ENCODE measurements at places on chromosomes 6 and 20.

GRCh38 chr20:41031243-41031619 lies 2.6 kb downstream of the TOP1 start:
- no peak for DNase-seq

DNA sequence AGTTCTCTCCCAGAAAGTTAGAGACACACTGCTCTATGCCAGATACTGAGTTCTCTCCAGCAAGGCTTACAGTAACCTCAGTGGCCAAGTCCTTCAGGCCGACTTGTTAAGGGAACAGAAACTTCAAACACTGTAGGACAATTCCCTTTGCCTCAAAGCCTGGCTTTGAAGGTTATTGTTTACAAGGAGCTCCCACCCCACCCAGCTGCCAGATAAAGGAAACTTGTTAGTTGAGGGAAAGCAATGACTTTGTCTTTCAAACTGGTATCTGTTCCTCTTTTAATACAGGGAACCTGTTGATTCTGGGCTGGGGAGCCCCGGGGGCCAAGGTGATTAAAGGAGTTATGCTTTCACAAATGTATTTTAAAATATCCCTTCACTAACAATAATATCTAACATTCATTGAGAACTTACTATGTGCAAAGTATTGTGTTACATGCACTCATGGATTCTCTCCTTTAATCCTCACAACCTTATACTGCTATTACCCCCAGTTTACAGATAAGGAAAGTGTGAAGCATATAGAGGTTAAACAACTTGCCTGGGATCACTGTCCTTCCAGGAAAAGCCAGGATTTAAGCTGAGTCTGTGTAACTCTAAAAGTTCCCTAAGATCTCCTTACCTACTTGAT lies 27.6 kb upstream of the CDKN1A start:
- no peak for DNase-seq

DNA sequence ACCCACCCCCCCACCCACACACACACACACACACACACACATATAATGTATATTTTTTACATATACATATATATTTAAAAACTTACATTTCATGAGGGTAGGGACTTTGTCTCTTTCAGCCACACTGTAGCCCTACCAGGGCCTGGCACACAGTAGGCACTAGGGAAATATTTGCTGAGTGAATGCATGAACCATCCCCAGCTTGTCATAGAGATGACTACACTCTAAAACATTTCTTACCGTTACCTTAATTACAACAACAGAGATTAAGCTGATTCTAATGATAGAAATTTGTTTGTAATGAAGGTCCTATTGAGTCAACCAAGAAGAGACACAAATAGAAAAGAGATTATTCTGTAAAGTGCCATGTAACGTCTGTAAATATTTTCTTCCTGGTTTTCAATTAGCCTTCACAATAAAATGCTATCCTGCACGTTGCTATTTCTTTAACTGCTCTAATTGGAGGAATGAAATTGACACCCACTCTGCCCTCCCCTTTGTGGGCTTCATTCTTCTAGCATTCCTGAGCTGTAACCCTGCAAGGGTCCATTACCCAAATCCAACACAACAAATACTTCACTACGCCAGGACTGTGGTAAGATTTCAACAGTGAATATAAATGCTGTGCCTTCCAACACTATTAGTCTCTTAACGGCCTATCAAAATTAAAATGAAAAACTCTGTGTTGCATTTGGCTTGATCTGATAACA lies 30.8 kb downstream of the SIM1 start:
- no peak for DNase-seq

DNA sequence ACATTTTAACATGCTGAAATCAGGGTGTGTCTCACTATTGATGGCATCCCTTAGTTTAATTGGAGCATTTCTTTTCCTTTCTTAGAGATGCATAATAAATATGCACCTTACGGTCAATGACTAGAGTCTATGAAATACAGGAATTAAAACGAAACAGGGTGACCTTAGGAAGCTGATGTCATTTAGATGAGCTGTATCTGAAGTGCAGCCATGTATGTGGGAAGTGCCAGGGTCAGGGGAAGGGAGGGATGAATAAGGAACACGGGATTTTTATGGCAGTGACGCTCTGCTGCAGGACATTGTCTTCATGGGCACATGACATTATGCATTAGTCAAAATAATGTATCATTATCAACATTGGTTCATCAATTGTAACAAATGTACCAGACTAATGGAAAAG lies 84.0 kb downstream of the AGPAT4 start:
- DNase-seq: no peak

DNA sequence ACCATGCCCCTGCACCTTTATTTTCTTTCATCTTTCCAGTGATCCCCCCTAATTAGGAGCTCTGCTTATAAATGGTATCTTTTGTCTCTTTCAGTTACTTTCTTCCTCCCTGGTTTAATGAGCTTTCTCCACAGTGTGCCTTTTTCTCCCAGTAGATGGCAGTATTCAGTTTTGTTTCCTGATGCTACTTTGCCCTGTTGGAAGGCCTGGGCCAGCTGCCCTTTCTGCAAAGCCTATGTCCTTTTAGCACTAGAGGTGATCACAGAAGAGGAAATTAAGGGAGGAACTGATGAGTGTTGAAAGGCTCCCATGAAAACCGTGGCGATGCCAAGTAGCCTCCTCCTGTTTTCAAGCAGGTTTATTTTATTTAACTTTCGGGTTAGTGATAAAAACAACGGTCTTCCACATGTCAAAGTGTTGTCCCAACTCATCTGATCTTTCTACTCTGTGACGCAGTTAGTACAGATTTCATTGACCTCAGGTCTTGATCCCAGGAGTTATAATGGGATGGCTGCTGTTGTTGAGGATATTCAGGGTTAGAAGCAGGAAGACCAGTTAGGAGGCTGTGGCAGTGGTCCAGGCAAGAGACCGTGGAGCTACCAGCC lies 184.2 kb upstream of the BMP2 start:
- DNase-seq: no peak

GRCh38 chr6:88914895-88915598 lies 48.4 kb downstream of the RNGTT start:
- DNase-seq: no peak

DNA sequence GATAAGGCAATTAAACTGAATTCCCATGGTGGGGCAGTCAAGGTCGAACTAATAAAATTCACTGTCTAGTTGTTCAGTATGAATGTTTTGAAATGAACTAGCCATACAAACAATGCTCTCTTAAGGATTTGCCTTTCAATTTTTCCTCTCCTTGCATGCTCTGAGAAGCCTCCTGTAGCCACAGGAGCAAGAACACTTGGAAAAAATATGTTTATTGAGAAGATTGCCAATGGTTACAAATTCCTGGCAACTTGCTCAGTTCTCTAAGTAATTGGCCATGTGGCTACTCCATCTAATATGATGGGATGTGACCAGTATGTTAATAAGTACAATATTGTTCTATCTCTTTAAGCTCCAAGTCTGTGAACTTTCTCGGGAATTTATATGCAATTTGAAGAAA lies 49.4 kb downstream of the FUT9 start:
- no peak for DNase-seq

- DNase-seq: no peak
These were observed 4.8 kb downstream of the CRIP3 start for GRCh38 chr6:43303751-43304331.

GRCh38 chr6:147136057-147136456 lies 68.2 kb upstream of the STXBP5 start:
- DNase-seq: no peak
